ENCODE measurements at places on chromosomes 16 and 17.

GRCh38 chr17:35259001-35259400, 16.1 kb downstream of the SLFN5 start:
- DNase-seq = no peak

- DNase-seq = no peak
Observed at GRCh38 chr17:42179911-42180410, 981 bp downstream of the KCNH4 start.

DNA sequence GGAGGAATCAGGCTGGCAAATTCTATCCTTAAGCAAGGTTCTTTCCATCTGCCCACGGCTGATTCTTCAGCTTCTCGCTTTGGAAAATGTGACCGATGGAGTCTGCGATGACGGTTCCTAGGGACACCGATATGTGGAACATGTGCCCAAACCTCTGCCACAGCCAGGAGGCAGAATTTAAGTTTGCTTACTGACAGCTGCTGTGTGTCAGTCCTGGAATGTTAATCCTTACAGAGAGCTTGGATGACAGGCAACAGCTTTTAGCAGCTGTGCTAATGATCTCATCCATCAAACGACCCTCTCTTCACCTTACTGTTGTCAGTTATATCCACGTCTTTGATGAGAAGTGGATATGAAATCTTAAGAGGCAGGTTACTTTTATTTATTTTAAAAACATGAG, 11.4 kb upstream of the MYH13 start:
- no peak for DNase-seq

DNA sequence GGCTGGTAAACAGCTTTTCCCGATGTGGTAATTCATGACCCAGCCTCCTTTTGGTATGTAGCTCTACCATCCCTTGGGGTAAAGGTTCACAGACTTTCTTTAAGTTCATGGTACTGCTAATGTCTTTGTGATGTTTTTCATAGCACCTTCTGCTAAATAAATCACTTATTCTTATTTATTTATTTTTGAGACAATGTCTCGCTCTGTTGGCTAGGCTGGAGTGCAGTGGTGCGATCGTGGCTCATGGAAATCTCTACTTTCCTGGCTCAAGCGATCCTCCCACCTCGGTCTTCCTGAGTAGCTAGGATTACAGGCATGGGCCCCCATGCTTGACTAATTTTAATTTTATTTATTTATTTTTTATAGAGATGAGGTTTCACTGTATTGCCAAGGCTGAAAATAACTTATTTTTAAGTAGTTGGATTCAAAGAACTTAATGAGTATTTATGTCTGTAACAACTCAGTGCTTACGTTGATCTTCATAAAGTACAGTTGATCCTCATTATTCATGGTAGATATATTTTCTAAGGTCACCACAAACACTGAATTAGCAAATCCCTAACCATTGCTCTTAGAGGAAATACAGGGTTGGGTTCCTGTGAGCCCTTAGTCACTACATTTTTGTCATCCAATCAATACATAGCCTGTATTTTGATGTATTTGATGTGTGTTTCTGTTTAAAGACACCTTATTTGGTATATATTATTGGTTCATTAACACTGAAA, 97.1 kb downstream of the SHISA9 start:
- DNase-seq = no peak

GRCh38 chr17:50634915-50635731, 442 bp downstream of the ABCC3 start:
- no peak for DNase-seq

- DNase-seq = no peak
Observed at GRCh38 chr16:89708481-89708931, 7.0 kb upstream of the SPATA2L start.

GRCh38 chr16:28042811-28043210, 20.7 kb downstream of the GSG1L start:
- DNase-seq = no peak

DNA sequence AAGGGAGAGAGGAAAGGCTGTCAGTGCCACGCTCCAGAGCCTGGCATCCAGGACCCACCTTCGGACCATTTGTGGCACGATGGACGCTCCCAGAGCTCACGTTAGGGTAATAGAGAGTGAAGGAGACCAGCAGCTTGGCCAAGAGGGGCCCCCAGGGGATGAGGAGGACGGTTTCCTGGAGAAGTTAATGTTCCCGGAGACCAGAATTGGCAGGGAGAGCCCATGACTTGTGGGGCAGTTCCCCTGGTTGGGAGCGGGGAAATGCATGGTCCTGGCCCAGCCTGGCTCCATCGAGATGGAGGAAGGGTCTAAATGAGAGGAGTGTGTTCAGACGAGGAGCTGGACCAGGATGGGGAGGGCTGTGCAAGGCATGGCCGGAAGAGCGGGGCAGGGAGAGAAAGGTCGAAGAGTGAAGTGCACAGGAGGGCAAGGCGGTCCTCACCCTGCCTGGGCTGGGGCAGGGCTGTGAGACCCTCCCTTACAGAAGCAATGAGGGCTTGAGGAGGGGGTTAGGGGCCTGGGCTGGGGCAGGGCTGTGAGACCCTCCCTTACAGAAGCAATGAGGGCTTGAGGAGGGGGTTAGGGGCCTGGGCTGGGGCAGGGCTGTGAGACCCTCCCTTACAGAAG, 2.9 kb upstream of the HIC1 start:
- no peak for DNase-seq

DNA sequence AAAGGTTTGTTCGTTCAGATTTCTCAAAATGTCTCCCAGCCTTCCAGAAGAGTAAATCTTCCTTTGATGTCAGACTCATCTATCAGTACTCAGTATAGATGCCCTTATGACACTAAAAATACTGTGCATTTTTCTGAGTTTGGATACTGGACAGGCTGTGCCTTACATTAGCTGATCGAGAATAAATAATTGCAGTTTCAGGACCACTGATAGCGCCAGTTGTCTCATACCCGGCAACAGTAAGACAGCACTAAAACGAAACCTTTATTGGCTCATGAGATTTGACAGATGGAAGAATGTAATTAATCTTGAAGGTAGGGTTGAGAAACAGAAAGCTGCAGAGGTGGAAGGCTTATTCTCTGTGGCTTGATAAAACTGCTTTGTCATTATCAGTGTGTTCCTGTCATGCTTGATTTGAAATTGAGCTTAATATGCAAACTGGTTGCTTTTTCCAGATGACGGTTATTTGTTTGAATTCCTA, 1.2 kb downstream of the ATP6V0A1 start:
- DNase-seq = no peak

- DNase-seq = no peak
Observed at GRCh38 chr16:57628783-57629293, 408 bp downstream of the ADGRG1 start.

DNA sequence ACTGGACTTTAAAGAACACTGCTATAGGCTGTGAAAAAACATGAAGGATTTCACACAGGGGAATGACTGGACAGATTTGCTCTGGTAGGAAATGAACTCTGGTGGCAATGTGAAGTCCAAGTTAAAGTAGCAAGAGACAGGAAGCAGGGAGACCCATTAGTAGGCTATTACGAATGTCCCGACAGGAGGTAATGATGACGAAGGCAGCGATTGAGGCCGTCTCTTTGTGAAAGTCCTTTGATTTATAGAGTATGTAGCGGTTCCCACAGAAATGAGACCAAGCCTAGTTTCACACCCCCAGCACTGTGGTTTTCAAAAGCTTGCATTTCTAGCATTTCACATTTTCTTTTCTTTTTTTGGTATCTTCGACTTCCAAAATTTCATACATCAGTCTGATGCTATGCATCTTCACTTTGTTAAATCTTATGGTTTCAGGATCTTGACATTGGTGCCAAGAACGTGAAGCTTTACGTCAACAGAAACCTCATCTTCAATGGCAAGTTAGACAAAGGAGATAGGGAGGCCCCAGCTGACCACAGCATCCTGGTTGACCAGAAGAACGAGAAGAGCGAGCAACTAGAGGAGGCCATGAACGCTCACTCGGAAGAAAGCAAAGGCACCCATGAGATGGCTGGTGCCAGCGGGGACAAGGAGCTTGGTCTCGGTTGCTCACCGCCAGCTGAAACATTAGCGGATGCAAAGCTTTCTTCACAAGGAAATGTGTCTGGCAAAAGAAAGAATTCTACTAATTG, 189.8 kb downstream of the KATNIP start:
- no peak for DNase-seq

DNA sequence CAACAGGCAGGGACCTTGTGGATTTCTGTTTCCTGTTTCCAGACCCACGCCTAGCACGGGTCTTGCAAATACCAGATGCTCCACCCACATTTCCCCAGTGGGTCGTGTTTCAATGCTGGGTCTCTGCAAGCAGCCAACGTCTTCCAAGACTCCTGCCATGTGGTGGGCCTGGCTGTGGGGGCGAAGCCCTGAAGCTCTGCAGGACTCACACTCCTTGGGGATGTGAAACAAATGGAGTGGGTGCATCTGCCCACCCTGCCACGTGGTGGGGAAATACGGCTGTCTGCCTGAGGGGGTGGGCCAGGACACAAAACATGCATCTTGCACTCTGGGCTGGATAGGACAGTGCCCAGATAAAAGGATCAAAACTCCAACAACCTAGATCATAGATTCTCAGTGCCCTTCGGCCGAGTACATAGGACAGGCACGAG, 32.6 kb downstream of the FA2H start:
- DNase-seq = no peak

- DNase-seq = no peak
Observed at GRCh38 chr17:20244671-20245070, 222.7 kb downstream of the LGALS9B start.

- DNase-seq = no peak
Observed at GRCh38 chr16:55699616-55700015, 43.8 kb downstream of the SLC6A2 start.
